ENCODE measurements at places on chromosomes 11 and 22.
A peak's percentile ranks its signal among the peaks of the same experiment; 100 is the strongest.

DNA sequence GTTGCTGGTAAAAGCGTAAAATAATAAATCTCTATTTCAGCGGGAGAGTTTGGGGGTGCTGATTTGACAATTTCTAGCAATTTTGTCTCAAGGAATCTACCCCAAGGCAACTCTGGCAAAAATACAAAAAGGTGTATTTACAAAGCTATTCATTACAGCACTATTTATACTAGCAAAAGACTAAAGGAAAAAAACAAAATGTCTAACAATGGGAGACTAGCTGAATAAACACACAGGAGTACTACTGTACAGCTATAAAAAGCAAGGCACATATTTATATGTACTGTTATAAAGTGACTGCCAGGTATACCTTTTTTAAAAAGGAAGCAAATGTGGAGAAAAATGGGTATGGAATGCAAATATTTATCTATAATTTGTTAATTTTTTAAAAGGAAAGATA is 32.7 kb downstream of the SLC35F2 start:
- no peak for DNase-seq

DNA sequence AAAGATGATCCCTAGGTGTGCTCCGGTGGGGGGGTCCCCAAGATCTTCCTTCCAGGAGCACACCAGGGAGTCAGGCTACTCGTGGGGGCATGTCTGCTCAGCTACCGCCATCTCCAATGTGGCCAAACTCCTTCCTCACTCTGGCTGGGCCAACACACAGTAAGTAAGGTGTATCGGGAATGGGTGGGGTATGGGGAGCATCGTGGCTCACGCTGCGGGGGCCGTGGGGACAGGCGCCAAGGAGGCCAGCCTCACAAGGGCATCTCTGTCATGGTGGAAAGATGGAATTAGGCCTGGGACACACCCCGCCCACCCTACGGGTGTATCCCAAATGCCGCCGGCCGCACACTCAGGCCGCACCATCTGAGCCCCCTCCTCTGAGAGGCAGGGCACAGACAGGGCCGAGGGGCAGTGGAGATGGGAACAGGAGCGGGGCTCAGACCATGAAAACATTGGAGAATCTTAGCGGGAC is 8.3 kb downstream of the IGF2 start:
- no peak for DNase-seq

DNA sequence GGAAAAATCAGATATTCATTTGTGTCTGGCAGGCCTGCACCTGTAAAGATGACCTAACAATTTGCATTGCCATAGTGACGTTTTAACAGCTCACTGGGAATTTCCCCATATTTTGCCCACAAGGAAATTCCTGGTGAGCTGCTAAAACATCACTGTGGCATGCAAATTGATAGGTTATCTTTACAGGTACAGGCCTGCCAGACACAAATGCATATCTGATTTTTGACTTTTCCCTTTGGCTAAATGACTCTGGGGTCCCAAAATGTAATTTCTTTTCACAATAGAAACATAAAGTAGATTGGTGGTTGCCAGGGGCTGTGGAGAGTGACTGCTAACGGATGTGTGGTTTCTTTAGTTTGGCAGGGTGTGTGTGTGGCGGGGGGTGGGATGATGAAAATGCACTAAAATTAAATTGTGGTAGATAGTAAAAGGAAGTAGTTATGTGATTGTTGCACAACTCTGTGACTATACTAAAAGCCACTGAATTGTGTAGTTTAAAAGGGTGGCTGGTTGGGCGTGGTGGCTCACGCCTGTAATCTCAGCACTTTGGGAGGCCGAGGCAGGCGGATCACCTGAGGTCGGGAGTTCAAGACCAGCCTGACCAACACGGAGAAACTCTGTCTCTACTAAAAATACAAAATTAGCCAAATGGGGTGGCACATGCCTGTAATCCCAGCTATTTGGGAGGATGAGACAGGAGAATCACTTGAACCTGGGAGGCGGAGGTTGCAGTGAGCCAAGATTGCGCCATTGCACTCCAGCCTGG is 18.5 kb upstream of the FEZ1 start:
- peak; percentile 85 for DNase-seq

- no peak for DNase-seq
These were observed 574.0 kb downstream of the BRD1 start for GRCh38 chr22:49253656-49254055.

DNA sequence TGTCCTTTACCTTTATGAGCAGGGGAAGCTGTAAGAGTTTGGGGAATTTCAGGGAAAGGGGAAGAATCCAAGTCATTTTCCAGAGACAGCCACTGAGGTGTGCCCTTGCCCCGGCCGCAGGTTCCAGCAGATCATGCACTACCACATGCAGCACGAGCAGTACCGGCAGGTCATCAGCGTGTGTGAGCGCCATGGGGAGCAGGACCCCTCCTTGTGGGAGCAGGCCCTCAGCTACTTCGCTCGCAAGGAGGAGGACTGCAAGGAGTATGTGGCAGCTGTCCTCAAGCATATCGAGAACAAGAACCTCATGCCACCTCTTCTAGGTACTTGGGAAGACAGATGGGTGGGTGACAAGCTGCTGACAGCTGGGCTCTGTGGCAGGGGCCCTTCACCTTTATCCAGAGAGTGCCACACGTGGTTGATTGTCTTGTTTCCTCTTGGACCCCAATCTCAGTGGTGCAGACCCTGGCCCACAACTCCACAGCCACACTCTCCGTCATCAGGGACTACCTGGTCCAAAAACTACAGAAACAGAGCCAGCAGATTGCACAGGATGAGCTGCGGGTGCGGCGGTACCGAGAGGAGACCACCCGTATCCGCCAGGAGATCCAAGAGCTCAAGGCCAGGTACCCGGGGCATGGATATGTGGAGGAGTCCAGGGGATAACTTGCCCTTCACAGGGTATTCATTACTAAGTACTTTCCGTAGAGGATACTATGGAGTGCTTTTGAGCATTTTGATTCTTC is 5.8 kb upstream of the HMBS start:
- DNase-seq = no peak

- no peak for DNase-seq
These were observed 8.7 kb downstream of the EHD1 start for GRCh38 chr11:64869571-64870175.

GRCh38 chr11:117020869-117021564 is 77.2 kb downstream of the SIK3 start:
- no peak for DNase-seq

DNA sequence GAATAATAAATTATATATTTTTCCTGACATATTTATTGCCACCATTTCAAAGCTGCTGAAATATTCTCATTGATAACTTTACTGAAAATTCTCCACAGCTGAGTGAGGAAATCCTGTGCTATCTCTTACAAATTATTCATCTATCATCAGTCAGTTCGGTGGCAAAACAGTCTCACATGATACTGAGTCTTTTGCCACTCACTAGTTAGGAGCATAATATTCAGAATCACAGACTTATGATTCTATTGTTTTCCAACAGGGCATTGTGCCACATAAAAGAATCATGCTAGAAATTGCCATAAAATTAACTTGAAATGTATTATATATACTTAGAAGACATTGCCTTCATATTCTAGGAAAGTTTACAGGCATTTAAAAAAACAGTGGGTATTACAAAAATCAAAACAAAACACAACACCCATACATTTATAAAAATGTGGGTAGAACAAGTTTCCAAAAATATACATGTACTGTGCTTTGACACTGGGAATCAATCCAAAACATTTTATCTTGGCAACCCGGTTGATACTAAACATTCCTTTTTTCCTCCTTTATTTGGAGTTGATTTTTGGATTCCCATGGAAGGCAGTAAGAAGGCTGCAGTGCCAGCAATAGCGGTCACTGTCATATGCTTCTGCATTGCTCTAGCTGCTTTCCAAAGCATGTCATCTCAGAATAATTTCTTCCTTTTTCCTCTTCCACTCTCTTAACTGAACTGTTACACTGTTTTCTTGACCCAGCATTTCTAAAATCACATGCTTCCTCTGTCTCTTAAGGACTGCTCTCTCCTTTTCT is 42.5 kb downstream of the ATG16L2 start:
- peak; percentile 43 for DNase-seq

DNA sequence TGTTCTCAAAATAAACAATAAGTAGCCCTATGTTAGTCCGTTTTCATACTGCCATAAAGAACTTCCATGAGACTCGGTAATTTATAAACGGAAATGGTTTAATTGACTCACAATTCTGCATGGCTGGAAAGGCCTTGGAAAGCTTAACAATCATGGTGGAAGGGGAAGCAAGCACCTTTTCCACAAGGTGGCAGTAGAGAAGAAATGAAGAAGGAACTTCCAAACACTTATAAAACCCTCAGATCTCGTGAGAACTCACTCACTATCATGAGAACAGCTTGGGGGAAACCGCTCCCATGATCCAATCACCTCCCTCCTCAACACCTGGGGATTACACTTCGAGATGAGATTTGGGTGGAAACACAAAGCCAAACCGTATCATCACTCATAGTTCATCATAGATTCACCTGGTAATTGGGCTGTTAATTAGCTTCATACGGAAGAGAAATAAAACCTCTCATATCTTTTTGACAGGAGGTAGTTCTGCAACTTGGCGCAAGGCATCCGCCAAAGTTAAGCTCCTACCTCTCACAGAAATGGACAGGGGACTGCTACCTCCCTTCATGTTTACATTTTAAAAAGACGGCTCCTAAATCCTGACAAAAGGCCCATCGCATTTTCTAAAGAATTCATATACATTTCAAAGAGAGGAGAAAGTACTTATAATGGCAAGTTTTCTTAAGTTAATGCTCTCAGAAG is 49.0 kb downstream of the MUC15 start:
- DNase-seq = peak; percentile 5

GRCh38 chr22:26264162-26264561 is 94.9 kb downstream of the SEZ6L start:
- DNase-seq = no peak

- peak; percentile 37 for DNase-seq
These were observed 743.8 kb downstream of the NTM start for GRCh38 chr11:132114185-132114584.

GRCh38 chr11:103077554-103077953 is 14.4 kb downstream of the DCUN1D5 start:
- DNase-seq = peak; percentile 61

- no peak for DNase-seq
These were observed 15.0 kb downstream of the RTN4R start for GRCh38 chr22:20253161-20253560.

- no peak for DNase-seq
These were observed 75.7 kb downstream of the SIK3 start for GRCh38 chr11:117022526-117022925.

GRCh38 chr11:84188521-84188920 is 902.4 kb upstream of the CCDC90B start:
- DNase-seq = no peak

DNA sequence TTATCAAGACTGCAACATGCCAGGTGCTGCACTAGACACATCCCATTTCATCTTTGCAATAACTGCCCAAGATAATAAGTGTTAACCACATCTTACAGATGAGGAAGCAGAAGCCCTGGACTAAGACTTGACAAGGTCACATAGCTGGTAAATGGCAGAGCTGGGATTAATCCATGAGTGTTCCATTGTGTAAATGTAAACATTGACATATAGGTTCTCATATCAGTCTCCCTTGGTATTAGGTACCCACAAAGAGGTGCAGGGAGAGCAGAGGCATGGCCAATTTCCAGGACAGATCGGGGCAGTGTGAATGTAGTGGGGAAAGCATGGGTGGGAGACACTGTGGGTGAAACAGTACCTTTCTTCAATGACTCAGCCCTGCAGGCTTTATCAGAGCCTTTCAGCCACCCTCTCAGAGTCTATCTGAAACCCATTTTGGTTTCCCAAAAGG is 17.9 kb downstream of the MICAL2 start:
- DNase-seq = no peak

- peak; percentile 81 for DNase-seq
These were observed 7.5 kb downstream of the HSPA8 start for GRCh38 chr11:123054301-123055065.

GRCh38 chr22:28299309-28299708 is 380.3 kb upstream of the PITPNB start:
- no peak for DNase-seq

- DNase-seq = no peak
These were observed 14.4 kb downstream of the CDKN1C start for GRCh38 chr11:2870969-2871680.

DNA sequence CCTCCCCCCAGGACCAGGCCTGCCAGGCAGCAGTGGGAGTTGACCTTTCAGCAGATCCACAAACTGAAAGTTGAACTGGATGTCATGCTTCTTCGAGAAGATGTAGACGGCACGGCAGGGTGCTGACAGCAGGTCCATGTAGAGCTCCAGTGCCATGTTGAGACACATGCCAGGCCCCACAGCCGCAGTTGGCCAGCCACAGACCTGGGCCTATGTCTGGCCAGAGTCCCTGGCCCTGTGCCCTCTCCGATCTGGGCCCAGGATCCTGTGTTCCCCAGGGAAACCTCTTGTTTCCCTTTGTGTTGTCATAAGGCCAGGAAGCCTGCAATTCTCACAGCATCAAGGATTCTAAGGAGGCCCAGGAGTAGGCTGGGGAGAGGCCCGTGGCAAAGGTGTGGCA is at the start of gene GSTT4:
TSS of gene GSTT4 (minus strand) at position 253 of the 400 bp plus-strand sequence. CDS start at position 156, 97 bp downstream.
- DNase-seq = no peak

DNA sequence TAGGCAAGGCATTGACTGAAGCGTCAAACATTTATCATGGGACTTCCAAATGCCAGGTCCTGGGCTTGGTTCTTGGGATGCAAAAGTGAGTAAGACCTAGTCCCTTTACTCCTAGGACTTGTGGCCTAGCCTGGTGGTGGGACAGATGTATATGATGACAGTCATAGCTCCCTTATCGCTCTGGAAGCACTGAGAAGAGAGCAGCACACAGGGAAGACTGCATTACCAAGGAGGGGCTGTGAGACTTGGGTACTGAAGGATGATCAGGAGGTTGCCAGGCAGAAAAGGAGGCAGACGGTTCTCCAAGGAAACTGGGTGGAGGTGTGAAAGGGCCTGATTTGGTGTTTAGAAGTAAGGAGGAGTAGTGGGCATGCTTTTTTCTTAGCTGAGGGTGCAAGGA is 32.5 kb downstream of the MICAL2 start:
- no peak for DNase-seq
